Stimulated activated CD4-positive, alpha-beta T cell treated with anti-CD3 and anti-CD28 coated beads, Interleukin-15, amount 100 ng/mL, for 48 hours (primary cell): ENCODE measurements at places on chromosomes 16 and 17.
A peak's percentile ranks its signal among the peaks of the same experiment; 100 is the strongest.

DNA sequence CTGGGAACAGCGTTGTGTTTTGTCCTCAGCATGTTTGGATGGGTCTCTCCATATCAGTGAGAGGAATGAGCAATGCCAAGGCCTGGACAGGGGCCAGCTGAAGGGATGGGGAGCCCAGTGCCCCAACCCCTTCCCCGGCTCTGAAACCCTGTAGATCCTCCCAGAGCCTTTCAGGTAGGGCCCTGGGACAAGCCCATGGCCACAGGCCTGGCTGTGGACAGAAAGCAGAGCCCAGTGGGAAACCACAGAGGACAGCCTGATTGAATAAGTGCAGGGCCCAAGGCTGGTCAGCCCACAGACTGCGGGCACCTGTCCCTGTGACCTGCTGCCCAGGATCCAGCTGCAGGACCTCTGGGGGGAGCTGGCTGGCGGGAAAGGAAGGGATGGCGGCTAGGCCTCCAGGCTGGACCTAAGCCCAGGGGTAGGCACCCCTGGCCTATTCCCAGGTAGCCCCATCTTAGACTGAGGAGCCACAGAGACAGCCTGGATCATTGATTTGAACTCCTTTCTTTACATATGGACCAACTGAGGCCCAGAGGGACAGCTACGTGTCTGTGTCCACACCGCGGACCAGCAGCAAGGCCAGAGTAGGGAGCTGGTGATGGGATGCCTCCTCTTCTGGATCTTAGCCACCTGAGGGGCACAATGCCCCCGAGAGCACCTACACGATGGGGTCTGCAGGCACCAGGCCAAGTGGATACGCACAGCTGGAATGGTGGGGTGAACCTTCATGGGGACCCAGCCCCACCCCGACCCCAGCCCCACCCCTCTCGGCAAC is 1.3 kb downstream of the CCDC102A start:
- no peak for DNase-seq

DNA sequence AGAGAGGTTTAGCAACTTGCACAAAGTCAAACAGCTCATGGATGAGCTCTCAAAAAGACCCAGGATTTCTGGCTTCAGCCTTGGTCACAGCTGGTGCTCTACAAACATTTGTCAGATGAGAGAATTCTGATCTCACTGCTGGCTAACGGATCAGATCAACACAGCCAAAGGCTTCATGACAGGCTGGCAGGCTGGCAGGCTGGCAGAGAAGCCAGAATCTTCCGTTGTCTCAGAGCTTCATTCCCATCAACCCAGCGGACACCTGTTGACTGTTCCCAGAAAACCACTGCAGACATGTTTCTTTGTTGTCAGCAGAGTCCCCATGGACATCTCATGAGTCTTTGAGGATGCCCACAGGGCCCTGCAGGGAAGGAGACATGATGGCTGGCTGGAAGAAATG is 303.8 kb upstream of the ASIC2 start:
- no peak for DNase-seq

DNA sequence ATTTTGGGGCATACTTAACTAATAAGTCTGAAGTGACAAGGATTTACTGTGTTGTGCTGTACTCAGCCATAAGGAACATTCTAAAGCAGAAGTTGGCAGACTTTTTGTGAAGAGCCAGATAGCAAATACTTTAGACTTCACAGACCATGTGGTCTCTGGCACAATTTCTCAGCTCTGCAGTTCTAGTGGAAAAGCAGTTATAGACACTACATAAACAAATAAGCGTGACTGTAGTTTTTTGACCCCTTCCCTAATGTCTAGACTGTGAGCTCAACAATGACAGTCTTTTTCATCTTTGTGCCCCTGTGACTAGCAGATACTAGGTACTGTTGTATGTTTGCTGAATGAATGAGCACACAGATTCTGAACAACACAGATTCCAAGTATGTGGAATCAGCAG is 4.9 kb downstream of the RPAIN start:
- DNase-seq = no peak

- no peak for DNase-seq
These were observed 85.5 kb upstream of the DOC2B start for GRCh38 chr17:266701-267667.

- no peak for DNase-seq
These were observed 66.1 kb downstream of the AXIN2 start for GRCh38 chr17:65495122-65496055.

- no peak for DNase-seq
These were observed 900 bp downstream of the HAP1 start for GRCh38 chr17:41733348-41734138.

- DNase-seq = no peak
These were observed 343.2 kb upstream of the MAF start for GRCh38 chr16:79943736-79944135.

DNA sequence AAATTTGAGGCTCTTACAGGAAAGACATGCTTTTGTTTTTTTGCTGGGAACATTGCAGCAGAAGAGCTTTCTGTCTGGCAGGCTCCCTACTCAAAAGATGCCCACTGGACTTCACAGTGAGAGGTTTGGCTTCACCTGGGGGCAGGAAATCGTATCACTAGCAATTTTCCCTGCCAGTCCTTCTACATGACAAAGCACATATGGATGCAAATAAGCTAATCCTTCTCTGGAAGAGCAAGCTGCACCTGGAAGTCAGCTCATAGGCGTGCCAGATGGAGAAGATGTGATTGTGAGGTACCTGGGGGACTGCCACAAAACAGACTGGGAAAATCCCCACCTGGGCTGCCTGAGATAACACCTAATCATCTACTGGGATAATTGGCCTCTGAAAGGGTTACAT is 195.0 kb upstream of the CPHXL start:
- no peak for DNase-seq

DNA sequence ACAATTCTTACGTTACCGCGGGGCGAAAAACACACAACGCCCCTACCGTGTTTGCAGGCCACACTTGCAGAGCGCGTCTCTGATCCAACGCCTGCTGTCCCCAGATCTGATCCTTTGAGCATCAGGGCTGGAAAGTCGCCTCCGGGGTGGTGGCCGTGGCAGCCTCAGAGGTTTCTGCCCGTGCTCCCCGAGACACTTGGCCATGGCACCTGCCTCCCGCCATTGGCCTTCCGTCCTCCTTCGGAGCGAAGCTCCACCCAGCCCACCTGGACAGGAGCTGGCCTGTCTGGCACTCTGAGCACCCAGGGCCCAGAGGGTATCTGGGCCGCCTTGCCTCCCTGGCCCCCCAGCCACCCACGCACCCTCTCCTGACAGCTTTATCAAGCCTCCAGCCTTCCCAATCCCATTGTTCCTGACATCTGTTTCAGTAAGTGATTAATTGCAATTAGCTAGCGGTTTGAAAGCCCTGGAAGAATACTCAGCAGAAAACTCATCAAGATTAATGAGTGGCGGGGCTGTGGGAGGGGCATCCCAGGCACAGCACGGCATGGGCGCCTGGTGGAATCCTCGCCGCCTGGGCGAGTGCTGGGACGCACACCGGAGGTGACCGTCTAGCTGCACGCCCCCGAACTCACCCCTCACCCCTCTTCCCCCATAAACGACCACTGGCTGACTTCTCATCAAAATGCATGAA is 181.5 kb upstream of the GSE1 start:
- DNase-seq = no peak

DNA sequence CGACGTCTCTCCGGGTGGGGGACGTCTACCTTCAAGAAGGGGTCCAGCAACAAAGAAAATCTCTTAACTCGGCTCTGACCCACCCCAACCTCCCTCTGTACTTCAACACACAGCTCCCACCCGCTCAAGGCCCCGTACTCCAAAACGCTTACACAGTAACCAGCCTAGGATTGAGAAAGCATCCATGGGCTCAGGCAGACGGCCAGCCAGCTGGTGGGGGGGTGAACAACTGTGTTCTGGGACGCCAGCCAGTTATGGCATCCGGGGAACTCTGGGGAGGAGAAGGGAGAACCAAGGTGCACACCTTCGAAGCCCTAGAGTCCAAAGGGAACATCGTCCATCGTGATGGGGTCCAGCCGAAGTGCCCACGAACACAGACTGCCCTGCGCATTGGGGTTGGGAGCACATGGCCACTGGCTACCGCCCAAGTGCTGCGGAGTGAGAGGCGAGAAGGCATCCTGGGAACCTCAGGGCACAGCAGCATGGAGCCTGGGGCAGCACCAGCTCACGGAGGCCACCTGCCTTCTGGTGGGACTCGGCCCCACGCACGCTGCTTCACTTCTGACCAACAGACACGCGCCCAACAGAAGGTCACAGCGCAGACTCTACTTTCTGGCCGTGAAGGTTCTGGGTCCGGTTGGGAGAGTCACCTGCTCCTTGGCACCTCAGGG is 14.3 kb downstream of the SLC16A3 start:
- DNase-seq = no peak

DNA sequence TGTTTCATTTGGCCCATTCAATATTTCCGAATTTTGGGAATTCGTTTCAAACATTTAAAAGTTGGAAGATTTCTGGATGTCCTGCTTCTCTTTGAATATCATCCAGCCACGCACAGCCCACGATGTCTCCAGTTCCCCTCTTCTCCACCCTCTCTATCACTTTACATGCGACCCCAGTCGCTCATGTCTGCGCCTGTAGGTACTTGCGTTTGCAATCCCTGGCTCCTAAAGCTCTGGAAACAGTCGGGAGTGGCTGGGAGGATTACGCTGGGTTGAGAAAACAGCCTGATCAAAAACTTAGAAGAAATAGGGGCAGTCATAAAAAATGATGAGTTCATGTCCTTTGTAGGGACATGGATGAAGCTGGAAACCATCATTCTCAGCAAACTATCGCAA is 1.5 kb upstream of the SBK1 start:
- no peak for DNase-seq

GRCh38 chr17:32007463-32008298 is 498 bp downstream of the LRRC37B start:
- peak; percentile 11 for DNase-seq

DNA sequence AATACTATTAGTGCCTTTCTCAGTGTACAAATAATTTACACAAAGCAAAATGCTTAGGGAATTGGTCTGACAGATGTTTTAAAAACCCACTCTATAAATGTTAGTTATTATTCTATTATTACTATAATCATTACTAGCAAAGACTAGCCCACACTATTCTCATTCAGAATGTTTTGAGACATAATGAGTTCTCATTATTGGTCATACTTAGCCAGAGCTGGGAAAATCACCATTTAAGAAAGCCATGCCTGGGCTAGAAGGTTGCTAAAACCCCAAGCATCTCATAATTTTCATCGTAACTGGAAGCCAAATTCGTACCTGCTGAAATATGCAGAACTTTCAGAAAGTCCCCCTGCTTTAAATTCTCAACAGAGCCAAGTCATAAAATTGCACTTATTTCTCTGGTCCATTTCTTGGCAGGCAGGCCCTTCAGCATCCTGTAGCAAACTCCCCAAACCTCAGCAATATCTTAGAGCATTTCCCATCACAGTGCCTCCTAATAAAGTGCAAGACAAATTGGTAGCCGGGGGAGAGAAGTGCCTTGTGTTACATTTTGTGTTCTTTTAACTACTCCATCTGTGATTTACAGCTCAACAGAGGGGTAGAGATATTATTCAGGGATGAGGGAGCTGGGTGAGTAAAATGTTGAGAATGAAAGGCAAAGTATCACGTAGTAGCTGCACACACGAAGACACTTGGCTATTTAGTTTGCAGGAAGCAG is 79.8 kb upstream of the ADAMTS18 start:
- no peak for DNase-seq

DNA sequence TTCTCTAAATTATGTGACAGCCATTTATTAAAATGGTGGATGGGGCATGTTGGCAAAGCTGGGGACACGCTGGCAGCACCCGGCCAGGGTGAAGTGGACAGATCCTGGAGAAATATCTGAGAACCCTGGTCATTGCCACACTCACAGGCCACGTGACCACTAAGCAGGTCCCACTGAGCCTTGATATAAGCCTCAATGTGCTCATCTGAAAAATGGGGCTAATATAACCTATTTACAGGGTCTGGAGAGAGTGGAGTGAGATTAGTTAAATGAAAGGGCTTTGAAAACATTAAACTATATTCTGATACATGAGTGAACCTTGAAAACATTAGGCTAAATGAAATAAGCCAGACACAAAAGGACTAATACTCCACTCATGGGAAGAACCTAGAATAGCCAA is 108.9 kb downstream of the RBFOX3 start:
- no peak for DNase-seq

- no peak for DNase-seq
These were observed 78.6 kb upstream of the ZNF469 start for GRCh38 chr16:88303890-88304819.

DNA sequence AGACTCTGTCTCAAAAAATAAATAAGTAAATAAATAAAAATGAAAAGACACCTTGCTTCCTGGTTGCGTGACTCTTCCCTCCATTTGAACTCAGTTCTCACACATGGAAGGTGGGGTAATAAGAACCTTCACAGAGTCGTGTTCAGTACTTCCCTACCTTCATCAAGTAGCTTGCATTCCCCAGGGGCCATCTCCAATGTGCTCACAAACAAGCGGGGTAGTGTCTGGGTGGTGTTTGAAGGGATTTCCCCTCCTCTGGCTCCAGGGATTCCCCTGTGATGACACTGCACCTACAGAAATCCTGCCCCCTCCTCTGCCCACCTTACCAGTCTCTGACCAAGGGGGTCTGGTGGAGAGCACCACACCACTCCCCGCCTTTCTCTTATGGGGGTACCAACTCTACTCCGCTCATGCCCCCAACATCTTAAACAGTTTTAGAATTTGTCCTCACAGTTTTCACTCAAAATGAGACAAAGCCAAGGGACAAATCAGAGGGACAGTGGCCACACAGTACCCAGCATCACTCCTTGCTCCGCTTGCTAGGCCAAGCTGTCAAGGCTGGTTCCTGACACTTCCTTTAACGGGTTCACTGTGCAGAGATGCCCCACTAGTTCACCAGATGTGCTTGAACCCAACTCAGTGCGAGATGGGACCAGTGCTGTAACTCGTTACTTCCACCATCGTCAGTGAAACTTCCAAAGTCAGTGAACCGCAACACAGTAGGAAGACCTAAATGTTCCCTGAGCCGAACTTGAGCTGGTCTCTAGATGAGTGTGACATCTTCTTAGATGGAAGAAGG is 69.1 kb downstream of the COPRS start:
- no peak for DNase-seq

GRCh38 chr17:36827081-36827480 is 110.2 kb upstream of the LHX1 start:
- DNase-seq = no peak

- DNase-seq = no peak
These were observed 5.7 kb upstream of the MILR1 start for GRCh38 chr17:64443086-64443760.

- DNase-seq = no peak
These were observed 11.3 kb downstream of the GINS2 start for GRCh38 chr16:85677383-85677967.

GRCh38 chr16:12119562-12119961 is 143.0 kb downstream of the SNX29 start:
- DNase-seq = no peak
